ENCODE measurements at places on chromosomes 2 and 18.

DNA sequence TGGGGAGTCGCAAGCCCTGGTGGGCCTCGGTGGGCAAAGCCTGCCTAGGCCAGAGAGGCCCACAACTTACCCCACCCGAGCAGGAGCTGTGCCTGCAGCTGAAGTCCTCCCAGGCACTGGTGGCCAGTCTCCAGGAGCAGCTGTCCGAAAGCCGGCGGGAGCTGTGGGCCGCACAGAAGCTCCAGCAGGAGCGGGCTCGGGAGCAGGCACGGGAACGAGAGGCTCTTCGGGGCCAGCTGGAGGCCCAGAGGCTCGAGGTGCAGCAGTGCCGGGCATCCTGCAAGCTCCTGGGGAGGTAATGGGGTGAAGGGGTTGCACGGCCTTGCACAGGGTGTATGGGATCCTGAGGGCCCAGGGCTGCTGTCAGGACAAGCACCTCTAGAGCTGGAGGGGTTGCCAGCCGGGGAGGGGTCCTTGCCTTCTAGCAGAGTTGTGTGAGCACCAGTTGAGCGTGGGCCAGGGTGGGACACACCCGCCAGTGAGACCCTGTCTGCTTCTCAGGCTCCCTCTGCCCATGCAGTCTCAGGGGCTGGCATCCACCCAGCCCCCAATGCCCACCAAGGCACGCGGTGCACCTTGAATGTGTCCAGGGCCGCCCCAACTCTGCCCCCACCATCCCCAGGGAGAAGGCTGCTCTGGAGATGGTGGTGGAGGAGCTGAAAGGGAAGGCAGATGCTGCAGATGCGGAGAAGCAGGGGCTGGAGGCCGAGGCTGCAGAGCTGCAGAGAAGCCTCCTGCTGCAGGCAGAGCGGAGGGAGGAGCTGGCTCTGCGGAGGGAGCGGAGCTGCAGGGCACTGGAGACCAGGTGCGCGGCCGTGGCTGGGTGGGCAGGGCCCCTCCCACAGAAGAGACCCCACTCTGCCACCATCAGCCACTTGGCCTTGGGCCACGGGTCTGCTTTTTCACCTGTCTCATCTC is 27.2 kb downstream of the CROCC2 start:
- no peak for DNase-seq

DNA sequence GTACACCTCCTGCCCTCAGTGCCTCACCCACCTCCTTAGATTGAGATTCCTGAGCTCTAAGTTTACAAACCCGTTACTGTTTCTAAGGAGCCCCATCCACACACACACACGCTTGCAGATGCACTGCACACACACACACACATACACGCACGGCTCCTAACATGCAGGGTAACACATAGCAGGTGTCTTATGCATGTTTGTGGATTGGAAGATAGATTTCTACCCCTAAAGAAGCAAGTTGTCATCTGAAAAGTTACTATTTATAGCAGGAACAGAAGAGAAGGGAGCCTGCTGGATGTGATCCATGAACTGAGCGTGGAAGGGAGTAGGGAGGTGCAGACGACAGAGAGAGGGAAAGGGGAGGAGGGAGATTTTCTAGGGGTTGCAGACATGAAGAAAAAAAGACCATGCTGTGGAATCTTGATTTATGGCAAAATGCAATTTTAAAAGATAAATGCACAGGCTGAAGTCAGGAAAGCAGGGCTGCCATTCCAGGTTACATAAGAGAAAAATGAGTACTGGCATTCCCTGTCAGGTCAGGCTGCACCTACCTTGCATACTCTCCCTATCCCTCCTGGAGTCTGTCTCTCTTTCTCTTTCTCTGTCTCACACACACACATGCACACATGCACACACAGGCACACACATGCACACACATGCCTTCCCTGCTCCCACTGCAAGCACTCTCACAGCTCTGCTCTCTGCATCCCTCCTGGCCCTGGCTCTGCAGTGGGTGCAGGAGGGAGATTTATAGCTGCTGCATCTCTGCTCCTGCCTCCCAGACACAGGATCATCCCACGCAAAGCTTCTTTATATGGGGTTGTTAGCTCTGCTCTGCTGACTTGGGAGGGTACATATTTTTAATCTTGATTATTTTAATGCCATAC is 192.6 kb upstream of the MYT1L start:
- DNase-seq, result no peak

DNA sequence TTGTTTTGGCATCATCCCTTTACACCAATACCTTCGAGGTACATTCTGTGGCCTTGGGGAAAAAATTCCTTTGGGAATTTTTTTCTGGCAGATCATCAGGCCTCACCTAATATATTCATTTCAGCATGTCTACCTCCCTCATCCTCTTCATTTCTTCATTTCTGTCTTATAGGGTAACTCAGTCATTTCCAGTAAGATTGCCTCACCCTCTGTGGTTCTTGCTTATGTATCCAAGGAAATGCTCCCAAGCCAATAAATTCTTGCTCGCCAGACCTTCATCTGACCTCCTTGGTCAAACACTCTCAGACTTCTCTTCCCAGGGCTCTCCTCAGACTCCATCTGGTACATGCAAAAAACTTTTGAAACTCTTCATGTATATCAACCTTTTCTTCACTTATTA is 265.6 kb downstream of the TMX3 start:
- DNase-seq, result no peak

GRCh38 chr18:13471198-13471845 is 252.8 kb downstream of the LDLRAD4 start:
- DNase-seq, result no peak

GRCh38 chr2:178211943-178212342 is 17.6 kb downstream of the OSBPL6 start:
- no peak for DNase-seq

- no peak for DNase-seq
Observed at GRCh38 chr2:99926986-99927385, 215.4 kb downstream of the AFF3 start.

DNA sequence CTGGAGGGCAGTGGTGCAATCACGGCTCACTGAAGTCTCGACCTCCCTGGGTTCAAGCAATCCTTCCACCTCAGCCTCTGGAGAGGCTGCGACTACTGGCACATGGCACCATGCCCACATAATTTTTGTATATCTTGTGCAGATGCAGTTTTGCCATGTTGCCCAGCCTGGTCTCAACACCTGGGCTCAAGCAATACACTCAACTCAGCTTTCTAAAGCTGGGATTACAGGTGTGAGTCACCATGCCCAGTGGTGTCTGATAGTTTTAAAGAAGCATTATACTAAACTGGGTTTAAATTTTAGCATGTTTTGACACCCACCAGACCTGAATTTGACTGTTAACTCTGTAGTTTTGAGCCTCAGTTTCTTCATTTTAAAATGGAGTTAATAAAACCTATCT is 109.4 kb upstream of the SLC38A11 start:
- DNase-seq, result no peak

DNA sequence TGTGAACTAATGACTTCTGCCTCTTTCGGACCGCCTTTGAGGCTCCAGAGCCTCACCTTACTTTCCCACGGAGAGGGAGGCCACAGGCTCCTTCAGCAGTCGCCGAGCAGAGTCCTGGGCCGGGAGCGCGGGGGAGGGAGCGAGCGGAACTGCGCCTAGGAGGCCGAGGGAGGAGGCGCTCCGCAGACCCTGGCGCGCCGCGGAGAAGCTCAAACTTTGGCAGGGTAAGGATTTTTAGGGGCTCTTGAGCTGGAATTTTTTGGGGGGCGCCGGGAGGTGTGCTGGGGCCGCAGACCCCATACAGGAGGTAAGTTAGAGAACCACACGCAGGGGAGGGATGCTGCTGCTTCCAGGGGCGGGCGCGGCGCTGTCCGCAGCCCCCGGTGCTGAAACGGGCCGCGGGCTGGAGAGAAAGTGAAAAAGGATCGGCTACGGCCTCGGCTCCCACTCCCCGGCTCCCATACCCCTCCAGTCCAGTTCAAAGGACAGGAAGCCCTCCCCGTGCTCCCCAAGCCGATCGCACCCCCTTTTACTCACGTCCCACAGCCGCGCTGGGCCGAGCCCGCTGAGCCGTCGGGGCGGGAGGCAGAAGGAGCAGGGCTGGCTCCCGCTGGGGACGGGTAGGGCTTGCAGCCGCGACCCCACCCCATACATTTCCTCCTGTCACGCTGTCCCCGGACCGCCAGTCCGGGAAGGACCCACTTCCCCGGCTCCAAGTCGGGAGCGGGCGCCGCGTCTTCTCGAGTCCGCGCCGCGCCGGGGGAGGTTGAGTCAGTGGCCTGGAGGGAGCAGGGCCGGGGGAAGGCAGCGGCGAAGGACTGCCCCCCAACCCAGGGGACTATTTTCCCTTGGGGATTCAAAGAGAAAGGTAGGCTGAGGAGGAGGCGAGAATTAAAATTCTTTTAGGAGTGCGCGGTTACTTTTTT is at the start of gene CNGA3:
TSS of gene CNGA3 (plus strand) at position 146 of the 926 bp plus-strand sequence. CDS start 23,520 bp downstream, outside the sequence.
- DNase-seq, result no peak

- no peak for DNase-seq
Observed at GRCh38 chr18:11310476-11311086, 161.2 kb upstream of the PIEZO2 start.

DNA sequence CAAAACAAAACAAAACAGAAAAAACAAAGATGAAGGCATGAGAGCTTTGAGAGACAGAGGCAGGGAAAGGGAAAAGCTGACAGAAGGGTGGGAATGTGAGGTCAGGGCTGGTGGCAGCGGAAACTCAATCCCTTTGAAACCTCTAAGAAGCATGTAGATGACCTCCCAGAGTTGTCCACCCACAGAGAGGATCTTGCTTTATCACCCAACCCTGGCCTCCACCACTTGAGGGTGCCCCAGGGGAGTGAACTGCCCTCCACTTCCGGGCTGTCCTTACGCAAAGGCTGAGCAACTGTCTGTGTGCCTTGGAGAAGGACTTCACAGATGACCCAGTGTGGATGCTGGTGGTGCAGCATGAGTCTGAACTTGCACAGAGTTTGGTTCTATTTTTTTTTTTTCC is 26.7 kb downstream of the PDCL3 start:
- DNase-seq, result no peak

GRCh38 chr2:21229302-21229701 is 105.5 kb downstream of the TDRD15 start:
- no peak for DNase-seq

GRCh38 chr2:120666433-120666832 is 69.2 kb upstream of the GLI2 start:
- no peak for DNase-seq

GRCh38 chr2:6538607-6539006 is 327.1 kb downstream of the CMPK2 start:
- DNase-seq, result no peak

- DNase-seq, result no peak
Observed at GRCh38 chr2:107669335-107669734, 157.4 kb upstream of the RGPD4 start.

GRCh38 chr18:43563780-43564179 is 286.5 kb upstream of the SYT4 start:
- no peak for DNase-seq

DNA sequence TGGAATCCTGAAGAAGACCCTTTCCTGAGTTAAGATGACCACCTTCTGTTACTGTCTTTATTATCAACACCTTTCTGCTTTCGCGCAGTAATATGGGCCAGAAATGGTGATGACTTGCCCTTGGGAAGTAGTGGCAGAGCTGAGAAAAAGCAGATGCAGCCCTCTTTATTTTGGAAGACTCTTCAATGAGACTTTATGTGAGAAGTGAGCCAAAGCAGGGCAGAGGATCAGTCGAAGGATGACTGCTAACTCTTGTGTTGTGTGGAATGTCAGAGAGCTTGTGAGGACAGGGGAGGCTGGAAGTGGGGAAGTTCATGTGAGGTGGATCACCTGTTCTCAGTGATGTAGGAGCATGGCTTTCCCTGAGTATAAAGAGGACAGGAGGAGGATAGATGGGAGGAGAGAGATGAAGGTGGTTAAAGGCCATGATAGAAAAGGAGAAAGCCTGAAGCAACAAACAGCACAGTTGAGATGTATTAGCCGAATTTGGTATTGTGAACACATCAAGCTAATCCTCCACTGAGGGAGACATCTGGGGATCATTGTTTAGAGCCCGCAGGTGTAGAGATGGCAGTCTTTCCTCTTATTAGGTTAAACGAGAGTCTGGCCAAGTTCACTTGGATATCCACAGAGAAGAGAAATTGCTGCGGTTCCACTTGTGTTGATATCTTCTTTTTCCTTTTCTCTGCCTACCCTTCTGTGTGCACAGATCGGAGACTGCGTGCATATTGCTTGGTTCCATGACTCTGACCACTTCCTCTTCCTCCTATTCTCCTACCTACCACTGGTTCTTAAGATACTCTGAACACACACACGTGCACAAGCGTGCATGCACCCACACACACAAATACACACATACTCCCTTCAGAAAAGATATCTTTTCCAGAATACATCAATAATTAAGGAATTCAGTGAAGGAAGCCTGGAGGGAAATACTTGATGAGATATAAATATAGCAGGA is 67.4 kb downstream of the SLC9A2 start:
- no peak for DNase-seq

DNA sequence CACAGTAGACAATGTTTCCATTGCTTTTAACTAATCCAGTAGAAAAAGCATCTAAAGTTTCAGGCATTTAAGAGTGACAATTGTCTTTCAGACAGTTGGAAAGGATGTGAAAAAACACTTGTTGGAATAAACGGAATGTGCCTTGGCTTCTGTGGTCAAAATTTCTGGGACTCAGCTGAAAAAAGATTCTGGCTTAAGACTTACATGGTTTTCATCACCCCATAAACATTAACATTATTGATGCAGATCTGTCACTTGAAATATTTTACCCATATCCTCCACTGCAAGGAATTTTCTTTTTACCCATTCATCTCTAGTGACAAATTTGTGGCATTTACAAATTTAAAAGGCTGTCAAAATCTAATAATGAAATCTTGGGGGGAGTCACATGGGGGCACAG is 166.0 kb downstream of the SRBD1 start:
- DNase-seq, result no peak

- DNase-seq, result no peak
Observed at GRCh38 chr2:181648478-181649155, 8.3 kb downstream of the CERKL start.

GRCh38 chr18:46257366-46257765 is 153.2 kb downstream of the HAUS1 start:
- DNase-seq, result no peak

DNA sequence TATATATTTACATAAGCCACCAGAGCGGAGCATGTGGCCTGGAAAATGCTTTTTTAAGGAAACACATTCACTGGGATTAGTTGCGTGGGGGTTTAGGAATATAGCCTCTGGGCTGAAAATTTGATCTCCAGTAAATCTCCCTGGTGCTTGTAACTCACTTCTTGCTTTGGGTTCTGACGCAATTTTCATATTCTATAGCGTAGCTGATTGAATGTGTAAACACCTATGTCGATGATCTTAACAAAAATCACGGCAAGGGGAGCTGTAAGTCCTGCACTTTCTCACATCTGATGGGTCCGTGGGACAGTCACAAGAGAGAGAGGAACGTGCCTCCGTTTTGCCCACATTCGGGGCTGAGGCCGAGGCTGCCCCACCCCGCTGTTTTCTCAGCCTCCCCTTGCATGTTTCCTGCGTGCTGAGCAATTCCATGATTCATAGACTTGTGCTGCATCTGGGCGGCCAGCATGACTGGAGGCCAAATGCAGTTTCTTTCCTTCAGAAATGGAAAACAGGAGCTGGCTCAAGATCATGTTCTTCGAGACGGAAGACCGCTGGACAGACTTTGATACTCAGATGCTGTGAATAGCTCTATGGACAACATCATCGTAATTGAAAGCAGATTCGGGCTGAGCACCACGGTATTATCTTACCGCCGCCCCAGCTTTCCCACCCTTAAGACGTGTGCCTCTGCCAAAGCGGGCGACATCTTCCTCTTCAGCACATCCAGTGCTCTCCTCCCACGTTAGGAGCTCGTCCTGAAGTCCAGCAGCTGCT is 109.2 kb downstream of the TMEM18 start:
- DNase-seq, result no peak

GRCh38 chr2:202705446-202706020 is 70.8 kb downstream of the FAM117B start:
- DNase-seq, result no peak
